ENCODE measurements at places on chromosomes 4 and X.

- DNase-seq = no peak
These were observed 26.3 kb downstream of the MGARP start for GRCh38 chr4:139253713-139254112.

DNA sequence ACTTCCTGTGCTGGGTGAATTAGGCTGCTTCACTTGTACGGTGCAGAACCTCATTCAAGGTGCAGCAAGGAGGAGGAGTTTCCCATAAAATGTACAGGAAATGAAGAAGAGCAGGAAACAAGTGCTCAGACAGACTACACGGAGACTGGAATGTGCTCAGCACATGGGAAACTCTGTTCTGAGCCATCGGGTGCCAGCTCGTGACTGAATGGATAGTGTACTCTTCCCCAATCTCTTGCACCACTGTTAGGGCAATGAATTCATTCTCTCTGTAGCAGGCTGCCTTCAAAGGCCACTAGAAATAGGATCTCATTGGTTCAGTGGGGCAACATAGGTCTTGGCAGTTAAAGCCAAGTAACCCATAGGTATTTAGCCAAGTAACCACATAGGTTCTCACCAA lies 200.0 kb upstream of the LDB2 start:
- DNase-seq = no peak

- DNase-seq = no peak
These were observed 6.6 kb downstream of the GUCY2F start for GRCh38 chrX:109475174-109475891.

DNA sequence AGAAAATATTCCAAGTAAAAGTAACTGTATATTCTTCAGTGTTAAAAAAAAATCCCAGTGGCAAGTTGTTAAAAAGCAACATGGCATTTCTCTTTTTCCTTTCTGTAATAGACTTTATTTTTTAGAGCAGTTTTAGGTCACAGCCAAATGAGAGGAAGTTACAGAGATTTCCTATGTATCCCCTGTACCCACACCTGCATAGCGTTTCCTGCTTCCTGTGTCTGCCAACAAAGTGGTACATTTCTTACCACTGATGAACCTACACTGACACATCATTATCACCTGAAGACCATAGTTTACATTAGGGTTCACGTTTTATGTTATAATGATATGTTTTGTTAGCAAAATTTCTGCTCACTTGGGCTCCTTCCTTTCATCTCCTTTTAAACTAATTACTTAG lies 124.7 kb downstream of the GPAT3 start:
- DNase-seq = no peak

GRCh38 chr4:158670975-158671664 lies 567 bp downstream of the C4orf46 start:
- no peak for DNase-seq

GRCh38 chr4:19224820-19225219 lies 1026.9 kb upstream of the SLIT2 start:
- no peak for DNase-seq

DNA sequence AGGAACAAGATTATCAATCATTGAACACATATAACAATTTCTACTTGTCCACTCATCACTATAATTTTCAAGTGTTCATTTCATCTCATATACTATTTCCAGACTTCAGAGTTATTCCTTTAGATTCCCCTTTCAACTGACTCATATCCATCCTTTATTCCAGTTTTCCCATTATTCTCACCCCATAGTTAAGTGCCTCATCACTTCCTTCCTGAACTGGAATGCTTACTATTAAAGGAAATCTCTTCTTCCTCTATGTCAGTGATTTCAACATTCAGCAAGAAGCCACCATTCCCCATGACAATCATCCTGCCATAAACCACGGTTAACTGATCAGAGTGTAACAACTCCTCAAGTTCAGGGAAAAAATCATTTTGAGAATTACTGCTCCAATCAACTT lies 198.9 kb downstream of the FBXO8 start:
- DNase-seq = no peak

DNA sequence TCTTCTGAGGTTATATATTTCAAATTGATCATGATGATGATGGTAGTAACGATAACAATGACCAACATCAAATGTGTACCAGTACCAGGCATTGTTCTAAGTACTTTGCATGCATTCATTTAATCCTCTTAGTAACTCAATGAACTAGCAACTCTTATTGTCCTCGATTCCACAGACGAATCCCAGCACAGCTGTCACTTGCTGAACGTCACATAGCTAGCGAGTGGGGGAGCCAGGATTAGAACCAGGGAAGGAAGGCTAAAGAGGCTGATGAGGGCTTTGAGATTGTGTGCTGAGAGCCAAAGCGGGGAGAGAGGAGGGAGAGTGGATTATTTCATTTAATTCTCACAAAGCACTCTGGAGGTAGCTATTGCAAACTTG lies 103.6 kb downstream of the PHOX2B start:
- DNase-seq = no peak

DNA sequence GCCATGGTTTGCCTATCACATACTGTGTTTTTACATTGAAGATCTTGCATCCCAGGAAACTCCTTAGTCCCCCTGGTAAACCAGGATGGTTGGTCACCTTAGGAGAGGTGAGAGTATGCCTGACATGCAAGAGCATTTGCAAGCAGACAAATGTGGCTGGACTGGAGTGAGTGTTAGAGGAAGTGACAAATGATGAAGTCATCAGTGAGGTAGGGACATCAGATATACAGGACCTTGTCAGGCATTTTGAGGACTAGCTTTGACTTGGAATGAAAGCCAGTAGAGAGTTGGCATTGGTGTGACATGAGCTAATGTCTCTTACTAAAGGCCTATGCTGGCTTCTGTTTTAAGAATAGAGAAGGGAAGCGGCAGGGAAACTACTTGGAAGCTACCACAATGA lies 124.9 kb downstream of the FRMPD4 start:
- no peak for DNase-seq

DNA sequence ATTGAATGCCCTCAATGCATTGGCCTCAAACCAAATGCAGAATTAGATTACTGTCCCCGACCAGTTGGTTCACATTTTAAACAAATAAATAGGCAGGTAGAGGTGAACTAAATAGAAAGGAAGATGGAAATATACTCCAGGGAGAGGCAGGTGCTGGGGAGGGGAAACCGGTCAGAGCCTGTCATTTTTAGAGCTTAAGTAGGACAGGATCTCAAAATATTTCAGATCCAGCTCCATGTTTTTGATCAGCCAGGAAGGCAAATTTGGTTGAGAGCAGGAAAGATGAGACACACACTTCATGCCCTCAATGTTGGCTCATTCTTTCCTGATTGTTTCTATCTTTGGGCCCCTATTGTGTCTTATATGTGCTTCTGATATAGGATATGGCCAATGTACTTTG lies 206.7 kb downstream of the SHROOM3 start:
- DNase-seq = no peak

GRCh38 chr4:26721685-26722084 lies 137.8 kb downstream of the TBC1D19 start:
- DNase-seq = no peak

DNA sequence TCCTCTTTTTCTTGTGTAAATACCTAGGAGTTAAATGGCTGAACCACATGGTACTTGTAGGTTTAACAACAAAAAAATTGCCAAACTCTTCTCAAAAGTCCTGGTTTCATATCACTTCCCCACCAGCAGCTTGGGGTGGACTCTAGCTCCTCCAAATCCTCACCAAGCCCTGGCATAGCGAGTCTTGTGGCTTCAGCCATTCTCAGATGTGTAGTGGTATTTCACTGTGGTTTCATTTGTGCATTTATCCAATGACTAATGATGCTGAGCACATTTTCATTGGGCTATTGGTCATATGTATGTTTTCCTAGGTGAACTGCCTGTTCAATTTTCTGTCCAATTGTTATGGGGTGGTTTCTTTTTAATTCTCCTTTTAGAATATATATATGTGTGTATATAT lies 249.3 kb downstream of the NLGN4X start:
- DNase-seq = no peak

- DNase-seq = no peak
These were observed 225.0 kb upstream of the CXXC4 start for GRCh38 chr4:104719539-104720230.

DNA sequence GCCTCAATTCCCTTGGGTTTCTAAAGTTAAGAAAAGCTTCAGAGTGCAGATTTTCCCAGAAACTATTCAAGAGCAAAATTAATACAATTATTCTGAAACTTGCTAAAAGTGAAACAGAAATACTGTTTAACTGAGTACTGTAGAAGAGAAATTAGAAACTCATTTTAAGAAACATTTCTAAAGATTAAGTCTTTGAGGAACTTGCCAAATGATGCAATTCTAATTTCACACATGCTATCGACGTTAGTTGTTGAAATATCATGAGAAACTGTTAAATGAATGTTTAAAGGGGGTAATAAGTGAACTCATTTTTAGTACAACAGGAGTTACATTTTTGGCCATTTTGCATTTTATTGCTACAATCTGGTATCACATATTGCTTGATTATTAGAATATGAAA lies 125.3 kb upstream of the MAOA start:
- DNase-seq = no peak

DNA sequence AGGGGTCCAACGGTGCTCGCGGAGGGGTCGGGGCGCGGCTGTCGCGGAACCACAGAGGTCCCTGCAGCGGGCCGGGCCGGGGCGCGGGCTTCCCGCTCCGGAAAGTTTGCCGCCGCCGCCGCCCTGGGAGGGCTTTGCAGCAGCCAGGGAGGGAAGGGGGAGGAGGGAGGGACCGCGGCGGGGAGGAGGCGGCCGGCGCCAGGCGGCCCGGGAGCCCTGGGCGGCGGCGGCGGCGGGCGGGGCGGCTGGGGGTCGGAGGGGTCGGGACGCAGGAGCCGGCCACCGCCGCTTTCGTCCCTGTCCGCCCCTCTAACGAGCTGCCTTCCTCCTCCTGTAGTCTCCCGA lies 375 bp downstream of the FGFR3 start:
- no peak for DNase-seq

- DNase-seq = no peak
These were observed 110.0 kb upstream of the EDNRA start for GRCh38 chr4:147370881-147371280.

- no peak for DNase-seq
These were observed 29.7 kb downstream of the HUWE1 start for GRCh38 chrX:53656845-53657244.

DNA sequence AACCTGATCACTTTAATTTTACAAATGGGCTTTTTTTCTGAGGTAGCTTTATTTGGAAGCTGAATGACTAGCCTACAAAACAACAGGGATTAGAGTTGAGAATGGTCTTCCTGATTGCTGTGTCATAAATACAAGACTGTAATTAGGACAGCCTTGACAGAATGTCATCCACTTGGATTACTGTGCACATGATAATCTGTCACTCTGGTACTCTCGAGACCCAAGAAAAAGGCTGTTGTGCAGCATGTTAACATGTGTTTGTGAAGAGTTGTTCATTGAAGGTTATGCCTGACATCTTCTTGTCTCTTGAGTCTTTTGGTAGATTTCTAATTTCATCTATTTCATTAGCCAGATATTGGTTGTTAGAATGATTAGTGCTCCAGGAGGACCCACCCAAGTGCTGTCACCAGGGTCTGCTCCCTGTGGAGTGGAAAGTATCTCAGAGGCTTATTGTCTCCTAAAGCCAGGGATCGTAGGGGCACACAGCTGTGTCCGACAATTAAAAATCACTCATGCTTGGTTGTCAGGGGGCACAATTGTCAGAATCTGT lies 212.2 kb upstream of the GPRIN3 start:
- DNase-seq = no peak

All from GDM1 (cell line).